ENCODE measurements at places on chromosomes 11 and 22.
A peak's percentile ranks its signal among the peaks of the same experiment; 100 is the strongest.

DNA sequence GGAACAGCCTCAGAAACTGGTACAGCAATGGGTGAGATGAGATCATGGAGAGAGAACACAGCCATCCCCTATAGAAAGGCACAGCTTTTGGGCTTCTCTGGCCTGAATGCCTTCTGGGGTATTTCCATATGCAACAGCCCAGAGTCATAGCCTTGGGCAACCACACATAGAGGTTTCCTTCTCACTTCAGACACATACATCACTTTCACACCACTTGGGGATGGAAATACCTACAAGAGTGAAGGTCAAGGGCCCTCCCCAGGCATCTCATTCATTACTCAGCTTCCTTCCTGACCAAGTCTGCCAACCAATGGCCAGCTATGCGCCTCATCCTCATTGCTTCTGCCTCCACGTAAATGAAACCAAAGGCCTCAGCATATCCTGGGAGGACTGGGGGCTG, 17.7 kb upstream of the OLFML1 start:
- no peak for DNase-seq

GRCh38 chr22:34293324-34293723, 373.0 kb upstream of the LARGE1 start:
- no peak for DNase-seq

GRCh38 chr11:1643146-1643690, 13.6 kb downstream of the KRTAP5-5 start:
- no peak for DNase-seq

DNA sequence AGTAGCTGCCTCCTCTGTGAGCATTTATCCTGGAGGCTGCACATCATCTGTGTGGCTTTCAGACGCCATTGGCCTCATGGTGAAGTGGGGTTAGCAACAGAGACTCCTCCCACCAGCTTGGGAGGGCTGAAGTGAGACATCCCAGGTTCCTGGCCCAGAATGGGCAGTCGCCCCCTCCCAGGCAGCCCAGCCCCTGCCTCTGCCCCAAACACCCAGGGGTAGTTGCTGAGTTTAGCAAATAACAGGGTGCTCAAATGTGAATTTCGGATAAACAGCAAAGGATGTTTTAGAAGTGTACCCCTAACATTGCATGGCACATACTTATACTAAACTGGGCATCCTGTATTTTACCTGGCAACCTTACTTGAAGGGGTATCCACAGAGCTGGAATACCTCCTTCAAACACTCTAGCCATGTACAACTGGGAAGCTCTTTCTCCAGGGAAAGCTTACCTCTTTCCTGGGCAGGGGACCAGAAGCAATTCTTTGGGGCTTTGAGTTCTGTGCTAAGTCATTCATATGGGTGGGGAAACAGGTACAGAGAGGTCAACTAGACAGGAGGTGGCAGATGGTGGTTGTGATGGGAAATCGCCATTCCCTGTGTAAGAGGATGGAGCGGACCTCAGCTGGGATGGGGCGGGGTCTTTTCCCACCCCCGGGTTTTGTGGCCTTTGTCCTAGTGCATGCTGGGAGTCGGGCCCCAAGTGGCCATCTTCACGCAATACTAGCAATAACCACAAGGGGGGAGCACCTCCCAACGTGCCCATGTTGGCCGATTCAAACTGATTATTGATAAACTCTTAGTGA, 19.3 kb downstream of the MTFP1 start:
- peak; percentile 20 for DNase-seq

GRCh38 chr11:19992998-19993397, 167.3 kb downstream of the DBX1 start:
- no peak for DNase-seq

DNA sequence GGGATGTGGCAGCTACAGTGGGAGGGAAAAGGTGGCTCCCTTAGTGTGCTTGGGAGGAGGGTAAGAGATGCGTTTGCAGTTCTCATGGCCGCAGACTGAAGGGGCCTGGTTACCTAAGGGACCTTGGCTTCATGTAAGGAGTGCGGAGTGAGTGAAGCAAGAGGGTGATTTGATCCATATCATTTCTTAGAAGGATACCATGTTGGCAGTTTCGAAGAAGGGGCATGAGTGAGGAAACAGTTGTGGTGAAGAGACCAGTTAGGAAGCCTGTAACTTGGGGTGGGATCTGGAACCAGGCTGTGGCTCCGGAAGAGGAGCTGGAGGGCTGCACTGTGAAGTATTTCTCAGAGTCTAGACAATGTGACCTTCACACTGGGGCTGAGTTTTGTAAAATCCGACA, 45.0 kb downstream of the ST3GAL4 start:
- no peak for DNase-seq

GRCh38 chr22:18091478-18091877, 13.7 kb downstream of the PEX26 start:
- DNase-seq = no peak

- DNase-seq = peak; percentile 43
Measured at GRCh38 chr11:115874843-115875242, 370.6 kb upstream of the CADM1 start.

DNA sequence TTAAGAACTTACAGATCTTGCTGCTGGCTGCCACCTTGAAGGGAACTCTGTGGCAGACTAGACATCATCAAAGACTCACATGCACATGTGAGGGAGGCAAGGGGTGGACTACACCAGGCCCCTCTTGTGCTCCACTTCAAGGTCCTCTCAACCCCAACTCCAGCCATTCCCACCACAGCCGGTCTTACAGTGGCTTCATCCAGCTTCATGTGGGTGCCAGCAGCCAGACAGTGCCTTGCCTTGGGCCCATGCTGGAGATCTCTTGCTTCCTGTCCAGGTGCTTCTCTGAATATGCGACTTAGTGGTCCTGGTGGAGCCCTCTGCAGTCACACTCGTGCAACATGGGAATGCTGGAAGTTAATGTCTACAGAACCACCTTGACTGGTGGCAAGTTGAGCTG, 44.6 kb upstream of the WNT7B start:
- no peak for DNase-seq

DNA sequence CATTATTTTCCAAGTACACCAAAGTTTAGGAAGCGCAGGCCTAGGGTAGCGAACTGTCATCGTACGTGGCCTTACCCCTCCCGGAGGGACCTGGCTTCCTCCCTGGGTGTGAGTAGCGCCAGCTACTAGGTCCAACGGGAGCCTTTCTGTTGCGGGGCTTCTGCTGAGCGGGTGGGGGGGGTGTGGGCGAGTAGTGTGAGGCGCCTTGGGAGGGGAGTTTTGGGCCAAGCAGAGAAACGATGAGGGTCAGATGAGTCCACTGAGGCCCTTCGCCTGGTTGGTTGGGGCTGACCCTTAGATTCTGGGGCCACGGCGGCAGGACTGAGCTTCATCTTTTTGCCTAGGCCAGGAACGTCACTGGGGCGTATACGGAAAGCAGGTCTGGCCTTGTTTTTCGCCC, 868 bp downstream of the TEF start:
- DNase-seq = no peak

- no peak for DNase-seq
Measured at GRCh38 chr11:23836981-23837380, 659.9 kb upstream of the LUZP2 start.

GRCh38 chr11:126864934-126865333, 135.6 kb downstream of the KIRREL3 start:
- DNase-seq = no peak

DNA sequence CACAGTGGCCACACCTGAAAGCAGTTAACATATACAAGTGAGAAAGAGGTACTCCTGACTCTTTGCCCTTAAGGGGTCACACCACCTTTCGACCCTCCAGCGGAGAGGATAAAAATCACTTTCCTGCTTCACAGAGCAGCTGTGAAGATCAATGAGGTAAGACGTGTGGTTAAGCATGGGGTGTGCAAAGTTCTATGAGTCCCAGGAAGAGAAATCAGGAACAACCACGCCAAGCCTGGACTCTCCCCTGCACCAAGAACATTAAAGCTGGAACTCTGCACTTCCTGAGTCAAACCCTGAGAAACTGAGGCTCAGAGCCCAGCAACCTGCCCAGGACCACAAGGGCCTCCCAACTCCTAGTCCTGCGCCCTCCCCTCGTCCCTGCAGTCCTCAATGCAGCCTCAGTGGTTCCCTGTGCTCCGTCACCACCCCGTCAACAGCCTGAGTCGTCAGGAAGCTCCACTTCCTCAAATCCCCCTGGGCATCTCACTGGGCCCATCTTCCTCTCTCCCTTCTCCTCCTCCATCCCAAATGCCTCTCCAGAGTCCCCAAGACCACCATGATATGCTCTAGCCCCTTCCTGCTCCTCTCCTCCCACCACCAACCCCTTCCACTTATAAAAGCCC, 17.7 kb downstream of the TNKS1BP1 start:
- DNase-seq = no peak

- no peak for DNase-seq
Measured at GRCh38 chr11:9761441-9761945, 97.6 kb downstream of the SWAP70 start.

DNA sequence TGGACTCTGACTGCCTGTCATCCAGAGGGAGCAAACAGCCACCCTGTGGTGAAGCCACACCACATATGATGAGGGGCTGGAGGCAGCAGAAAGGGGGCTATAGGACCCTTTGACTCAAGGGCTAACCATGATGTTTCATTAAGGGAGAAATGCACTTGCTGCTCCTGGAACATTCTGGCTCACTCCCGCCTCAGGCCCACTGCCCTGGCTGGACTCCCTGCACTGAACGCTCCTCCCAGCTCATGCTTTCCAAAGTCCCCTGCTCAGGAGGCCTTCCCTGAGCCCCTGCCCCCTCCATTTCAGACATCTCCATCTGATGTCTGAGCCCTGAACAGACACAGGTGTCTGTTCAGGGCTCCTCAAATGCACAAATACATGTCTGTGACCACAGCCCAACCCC, 69.1 kb downstream of the CDKN1C start:
- no peak for DNase-seq

DNA sequence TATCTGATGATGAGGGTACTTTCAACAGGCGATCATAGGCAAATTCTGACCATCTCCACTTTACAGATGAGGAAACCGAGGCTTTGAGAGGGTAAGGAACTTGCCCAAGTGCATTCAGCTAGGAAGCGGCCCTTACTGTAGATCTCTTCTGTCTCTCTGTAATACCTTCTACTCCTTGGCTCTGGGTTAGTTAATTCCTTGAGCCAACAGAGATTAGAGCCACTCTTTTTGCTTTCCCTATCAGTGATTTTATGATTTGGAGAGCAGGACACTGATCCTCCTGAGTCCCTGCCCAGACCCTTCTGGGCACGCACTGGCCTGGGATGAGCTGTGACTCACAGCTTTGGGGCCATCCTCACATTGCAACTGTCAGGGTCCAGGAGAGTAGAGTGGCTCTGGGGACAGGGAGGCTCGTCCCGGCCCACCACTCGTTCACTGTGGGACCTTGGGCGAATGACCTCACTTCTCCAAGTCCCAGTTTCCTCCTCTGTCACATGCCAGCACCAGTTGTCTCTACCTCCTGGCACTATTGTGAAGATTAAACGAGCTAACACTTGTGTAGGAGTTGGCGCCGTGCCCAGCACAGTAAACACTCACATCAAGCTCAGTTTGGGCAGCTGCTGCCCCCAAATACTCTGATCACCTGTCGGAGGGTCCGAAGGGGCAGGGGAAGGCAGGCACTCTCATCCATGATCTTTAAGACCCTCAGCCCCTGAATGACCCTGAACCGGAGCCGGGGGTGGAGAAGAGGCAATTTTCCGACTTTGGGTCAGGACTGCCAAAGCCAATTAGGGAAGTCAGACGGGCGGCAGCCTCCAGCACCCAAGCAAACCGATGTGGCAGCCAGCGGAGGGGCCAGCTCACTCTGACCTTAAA, 235.0 kb downstream of the MIAT start:
- DNase-seq = no peak

DNA sequence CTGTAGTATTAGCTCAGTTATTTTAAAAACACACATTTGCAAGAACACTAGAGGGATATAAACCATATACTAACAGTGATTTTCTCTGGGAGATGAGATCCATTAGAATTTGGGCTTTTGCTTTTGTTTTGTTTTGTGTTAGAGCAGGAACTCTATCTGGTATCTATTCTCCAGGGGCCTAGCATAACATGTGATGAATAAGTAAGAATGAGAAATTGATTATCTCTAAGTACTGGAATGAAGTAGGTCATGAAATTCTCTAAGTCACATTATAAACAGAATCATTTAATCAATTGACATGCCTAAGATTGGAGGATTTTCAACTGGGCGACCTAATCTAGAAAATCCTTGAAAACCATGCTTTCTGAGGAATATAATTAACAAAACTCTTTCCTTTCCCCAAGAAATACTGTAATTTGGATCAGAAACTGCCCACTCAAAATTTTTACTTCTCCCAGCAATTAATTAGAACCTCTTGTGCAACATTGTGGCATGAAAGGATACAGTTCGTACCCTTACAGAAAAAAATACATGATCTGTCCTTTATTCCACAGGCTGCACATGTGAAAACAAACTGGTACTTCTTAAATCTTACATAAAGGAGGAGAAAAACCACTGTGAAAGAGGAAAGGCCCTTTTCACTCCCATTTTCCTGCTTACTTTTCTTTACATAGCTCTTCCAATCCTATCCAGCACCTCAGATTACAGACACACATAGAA, 93.5 kb downstream of the MRTFA start:
- no peak for DNase-seq

DNA sequence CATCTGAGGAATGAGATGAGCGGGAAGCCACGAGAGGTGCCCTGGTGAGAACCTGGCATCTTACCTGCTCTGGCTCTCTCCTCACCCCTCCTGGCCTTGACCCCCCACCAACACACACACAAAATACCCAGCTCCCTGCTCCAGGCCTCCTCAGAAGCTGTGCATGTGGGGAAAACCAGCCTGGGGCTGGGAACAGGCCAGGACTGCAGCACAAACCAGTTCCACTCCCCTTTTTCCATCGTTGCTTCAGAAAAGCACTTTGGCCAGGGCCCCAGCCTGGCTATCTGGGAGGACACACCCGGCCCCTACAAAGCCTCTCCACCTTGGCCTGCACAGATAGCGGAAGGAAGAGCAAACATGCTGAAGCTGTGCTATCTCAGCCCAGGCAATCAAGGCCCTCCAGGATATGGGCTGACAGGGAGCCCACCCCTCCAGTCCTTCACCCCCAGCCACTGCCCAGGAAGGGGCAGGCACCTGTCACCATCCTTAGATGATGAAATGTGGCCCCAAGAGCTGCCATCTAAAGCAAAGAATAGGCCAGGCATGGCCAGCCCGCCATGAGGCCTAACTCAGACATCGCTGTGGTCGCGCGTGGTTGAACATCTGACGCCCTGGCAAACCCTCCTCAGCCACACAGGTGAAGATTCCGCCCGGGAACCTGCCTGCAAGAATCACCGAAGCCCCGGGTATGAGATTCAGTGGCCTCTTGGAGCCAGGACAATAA, 35.4 kb downstream of the PISD start:
- no peak for DNase-seq

- no peak for DNase-seq
Measured at GRCh38 chr11:12066799-12067508, 43.4 kb upstream of the MICAL2 start.

DNA sequence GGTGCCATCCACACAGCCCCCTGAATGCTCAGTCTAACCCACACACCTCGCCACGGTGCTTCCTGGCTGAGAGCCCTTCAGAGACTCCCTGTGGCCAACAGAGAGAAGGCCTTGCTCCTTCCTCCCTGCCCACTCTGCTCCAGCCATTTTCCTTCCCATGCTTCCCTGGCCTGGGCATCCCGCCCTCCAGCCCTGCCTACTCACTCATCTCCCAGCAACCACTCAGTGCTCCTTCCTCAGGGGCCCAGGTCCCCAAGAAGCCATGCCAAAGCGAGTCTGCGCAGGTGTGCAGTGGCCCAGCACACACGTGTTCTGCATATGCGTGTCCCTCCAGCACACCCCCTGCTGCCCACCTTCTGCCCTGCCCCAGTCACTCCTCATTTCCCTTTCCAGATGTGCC, 56.4 kb downstream of the NECTIN1 start:
- no peak for DNase-seq

- DNase-seq = no peak
Measured at GRCh38 chr22:48083502-48083901, 1321.1 kb downstream of the TBC1D22A start.

- no peak for DNase-seq
Measured at GRCh38 chr22:19082101-19082500, 40.1 kb downstream of the DGCR2 start.
